Activated CD4-positive, alpha-beta memory T cell treated with anti-CD3 and anti-CD28 coated beads, Interleukin-2, amount 10 ng/mL, durations not matched to agents 7 days and 5 days (primary cell): ENCODE measurements at places on chromosomes 1 and 21. TPM values are rescaled to one million over a fixed set of nuclear protein-coding genes. Genes with fewer than 3 reads are reported as not detected.

DNA sequence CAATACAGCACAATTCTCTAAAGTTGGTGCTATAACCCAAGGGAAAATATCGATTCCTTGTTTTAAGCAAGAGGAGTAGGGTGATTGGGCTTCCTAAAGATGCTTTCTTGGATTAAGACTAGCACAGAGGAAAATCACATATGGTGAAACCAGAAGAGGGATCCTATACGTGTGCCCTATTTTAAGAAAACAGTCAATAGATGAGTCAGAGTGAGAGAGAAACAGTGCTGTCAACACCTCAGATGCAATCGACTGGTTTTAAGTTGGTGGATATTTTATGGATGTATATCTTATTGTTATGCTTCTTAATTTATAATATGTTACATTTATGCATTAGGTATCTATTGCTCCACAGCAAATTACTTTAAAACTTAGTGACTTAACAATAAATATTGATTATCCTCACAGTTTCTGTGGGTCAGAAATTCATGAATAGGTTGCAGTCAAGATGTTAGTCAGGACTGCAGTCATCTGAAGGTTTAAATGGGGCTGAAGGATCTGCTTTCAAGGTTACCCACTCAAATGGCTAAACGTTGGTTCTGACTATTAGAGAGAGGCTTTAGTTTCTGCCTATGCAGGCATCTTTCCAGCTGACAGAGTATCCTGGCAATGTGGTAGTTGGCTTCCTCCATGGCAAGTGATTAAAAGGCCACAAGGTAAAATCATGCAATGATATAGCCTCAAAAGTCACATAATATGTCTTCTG, 61.6 kb upstream of the DEPDC1 start:
- H3K36me3 ChIP-seq = no peaks in the 10 kb centered on the region
- H3K4me3 ChIP-seq = no peak overlapping the region
- H3K4me1 ChIP-seq = no peaks in the 10 kb centered on the region
- DNase-seq = no peak
- no peak overlapping the region for H3K27ac ChIP-seq

GRCh38 chr1:25874635-25875153, 814 bp downstream of the PAQR7 start:
- DNase-seq = no peak
- H3K27ac ChIP-seq = no peak overlapping the region
- H3K4me3 ChIP-seq = peak overlapping the region; percentile 69
- H3K4me1 ChIP-seq = peaks cover 7% of the 10 kb centered on the region

DNA sequence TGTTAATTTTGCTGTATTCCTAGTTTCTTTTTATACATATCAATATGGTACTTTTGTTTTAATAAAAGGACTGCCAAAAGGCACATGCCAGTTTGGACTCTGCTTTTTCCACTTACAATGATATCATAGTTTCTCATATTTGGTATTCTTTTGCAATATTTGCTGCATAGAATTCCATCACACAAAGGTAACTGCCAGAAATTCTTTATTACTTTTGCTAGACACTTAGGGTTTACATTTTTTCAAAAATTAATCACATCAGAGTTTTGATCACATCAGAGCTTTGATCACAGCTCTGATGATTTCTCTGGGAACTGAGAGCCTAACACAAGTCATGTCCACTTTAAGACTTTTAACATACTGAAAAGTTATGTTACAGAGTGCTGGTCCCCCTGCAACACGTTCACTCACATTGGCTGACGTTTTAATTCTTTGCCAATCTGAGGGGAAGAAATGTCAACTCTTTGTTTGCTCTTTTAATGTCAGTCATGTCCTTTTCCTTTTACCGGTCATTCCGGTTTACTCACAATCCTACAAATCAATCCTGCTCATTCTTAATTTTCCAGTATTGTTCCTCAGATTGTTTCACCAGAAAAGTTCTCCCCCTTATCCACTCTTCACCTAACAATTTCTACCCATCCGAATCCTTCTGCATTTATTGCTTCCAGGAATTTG, 1.1 kb upstream of the CD46 start:
- H3K4me3 ChIP-seq = peak overlapping the region; percentile 100
- H3K27me3 ChIP-seq = no peaks in the 10 kb centered on the region
- peaks cover 56% of the 10 kb centered on the region for H3K4me1 ChIP-seq
- H3K36me3 ChIP-seq = peaks cover 4% of the 10 kb centered on the region

DNA sequence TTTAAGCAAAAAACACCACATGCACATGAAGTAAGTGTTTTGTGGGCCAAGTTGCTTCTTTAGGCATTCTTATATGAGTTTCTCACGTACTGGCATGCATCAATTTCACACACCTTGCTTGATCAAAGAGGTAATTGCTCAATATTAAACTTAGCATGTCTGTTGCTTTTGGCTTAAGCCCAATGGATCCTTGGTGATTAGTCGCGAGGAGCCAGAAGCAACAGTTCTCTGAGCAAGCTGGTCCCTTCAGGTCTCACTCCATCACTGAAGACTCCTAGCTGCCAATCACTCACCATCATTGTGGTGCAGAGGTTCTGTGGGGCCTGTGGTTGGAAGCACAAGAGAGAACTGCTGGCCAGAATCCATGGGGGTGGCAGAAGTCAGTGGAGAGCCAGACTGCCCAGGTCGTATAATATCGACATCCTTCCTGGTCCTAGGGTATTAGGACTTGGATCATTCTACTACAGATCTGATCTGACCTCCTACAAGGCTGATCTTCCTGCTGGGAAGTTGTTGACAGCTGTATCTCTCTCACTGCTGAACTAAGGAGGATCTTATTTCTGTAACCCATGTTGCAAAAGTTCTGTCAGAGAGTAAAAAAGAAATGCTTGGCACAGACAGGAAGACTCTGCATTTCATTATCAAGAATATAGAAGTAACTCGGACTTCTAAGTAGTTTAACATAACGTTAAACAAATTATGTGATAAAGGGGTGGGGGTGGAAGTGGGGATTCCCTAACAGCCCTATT, 140.5 kb downstream of the NTPCR start:
- no peak overlapping the region for H3K4me3 ChIP-seq
- H3K4me1 ChIP-seq = peaks cover 3% of the 10 kb centered on the region
- DNase-seq = no peak
- no peaks in the 10 kb centered on the region for H3K27me3 ChIP-seq
- H3K36me3 ChIP-seq = peaks cover 24% of the 10 kb centered on the region
- H3K27ac ChIP-seq = no peak overlapping the region

DNA sequence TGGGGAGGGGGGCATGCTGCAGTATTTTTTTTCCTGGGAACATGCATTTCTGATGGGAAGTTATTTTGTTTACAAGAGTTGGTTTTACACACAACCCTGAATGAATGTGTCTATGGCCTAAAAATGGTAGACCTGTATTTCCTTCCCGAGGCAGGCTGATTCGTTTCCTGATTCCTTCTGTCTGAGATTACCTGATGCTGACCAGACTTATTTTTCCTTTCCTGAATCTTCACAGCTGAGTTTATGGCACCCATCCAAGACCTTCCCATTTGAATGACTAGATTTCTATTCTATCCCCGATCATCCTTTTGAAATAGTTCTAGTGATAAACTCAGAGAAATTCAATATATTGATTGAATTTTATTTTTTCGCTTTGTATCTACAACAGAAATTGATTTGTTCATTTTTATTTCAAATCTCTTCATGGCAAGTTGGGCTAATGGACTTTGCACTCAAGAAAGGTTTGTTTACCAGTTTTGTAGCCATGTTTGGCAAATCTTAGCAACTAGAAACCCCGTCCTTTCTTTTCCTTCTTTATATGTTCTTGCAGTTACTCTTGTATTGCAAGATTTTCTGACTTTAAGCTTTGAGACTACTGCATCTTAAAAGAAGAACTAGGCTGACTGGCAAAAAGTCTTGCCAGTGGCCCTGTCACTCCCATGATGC, 15.9 kb upstream of the PLEKHM2 start:
- H3K4me1 ChIP-seq = peaks cover 1% of the 10 kb centered on the region
- no peak overlapping the region for H3K27ac ChIP-seq
- H3K36me3 ChIP-seq = peaks cover 14% of the 10 kb centered on the region
- no peaks in the 10 kb centered on the region for H3K27me3 ChIP-seq
- no peak for DNase-seq

GRCh38 chr1:15026117-15026489, 127.4 kb upstream of the TMEM51 start:
- no peaks in the 10 kb centered on the region for H3K4me1 ChIP-seq
- DNase-seq = no peak
- H3K27me3 ChIP-seq = no peaks in the 10 kb centered on the region
- H3K36me3 ChIP-seq = no peaks in the 10 kb centered on the region

DNA sequence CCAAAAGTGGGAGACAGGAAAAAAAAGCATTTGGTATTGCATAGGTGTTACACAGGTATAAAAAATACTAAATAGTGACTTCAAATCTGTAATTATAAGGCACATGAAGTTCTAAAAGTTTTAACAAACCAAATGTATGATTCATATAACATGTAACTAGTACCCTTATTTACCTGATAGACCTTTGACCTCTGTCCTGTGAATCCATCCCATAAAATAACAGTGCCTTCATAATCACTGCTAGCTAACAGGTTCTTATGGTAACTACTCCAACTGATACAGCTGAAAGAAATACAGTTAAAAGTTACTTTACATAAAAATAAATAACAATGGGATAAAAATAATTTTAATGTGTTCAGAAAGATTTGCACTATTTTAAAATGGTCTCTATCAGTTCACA, 163.5 kb downstream of the COP1 start:
- DNase-seq = no peak
- peaks cover 26% of the 10 kb centered on the region for H3K36me3 ChIP-seq
- H3K27ac ChIP-seq = no peak overlapping the region
- peaks cover 2% of the 10 kb centered on the region for H3K4me1 ChIP-seq
- H3K27me3 ChIP-seq = no peaks in the 10 kb centered on the region

GRCh38 chr1:81920245-81920740, 119.6 kb downstream of the ADGRL2 start:
- no peaks in the 10 kb centered on the region for H3K27me3 ChIP-seq
- no peak for DNase-seq
- no peak overlapping the region for H3K4me3 ChIP-seq

GRCh38 chr1:89923517-89923916, 71.4 kb upstream of the ZNF326 start:
- no peaks in the 10 kb centered on the region for H3K27me3 ChIP-seq
- H3K27ac ChIP-seq = no peak overlapping the region
- no peak overlapping the region for H3K4me3 ChIP-seq
- DNase-seq = no peak
- H3K36me3 ChIP-seq = peaks cover 15% of the 10 kb centered on the region

- H3K27ac ChIP-seq = no peak overlapping the region
- no peaks in the 10 kb centered on the region for H3K27me3 ChIP-seq
- no peaks in the 10 kb centered on the region for H3K36me3 ChIP-seq
- no peak overlapping the region for H3K4me3 ChIP-seq
Measured at GRCh38 chr1:171084091-171084490, 6.6 kb upstream of the FMO3 start.

DNA sequence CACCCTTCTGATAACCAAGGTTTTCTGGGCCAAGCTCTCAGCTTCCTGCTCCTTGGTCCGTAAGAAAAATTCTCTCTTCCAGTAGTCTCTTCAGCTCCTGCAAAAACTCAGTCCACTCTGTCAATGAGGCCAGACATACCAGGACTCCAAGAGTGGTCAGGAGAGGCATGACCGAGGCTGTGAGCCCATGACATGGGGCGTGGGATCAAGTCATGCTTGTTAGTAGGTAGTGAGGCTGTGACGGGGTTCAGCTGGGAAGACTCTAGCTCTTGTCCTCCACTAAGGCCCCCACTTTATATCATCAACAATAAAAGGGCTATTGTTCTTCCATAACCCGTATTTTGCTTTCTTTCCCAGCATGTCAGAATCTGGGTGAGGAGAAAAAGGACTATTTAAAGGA, 10.1 kb upstream of the HCRTR1 start:
- H3K27me3 ChIP-seq = peaks cover 10% of the 10 kb centered on the region
- DNase-seq = no peak
- H3K36me3 ChIP-seq = no peaks in the 10 kb centered on the region
- H3K4me3 ChIP-seq = no peak overlapping the region

DNA sequence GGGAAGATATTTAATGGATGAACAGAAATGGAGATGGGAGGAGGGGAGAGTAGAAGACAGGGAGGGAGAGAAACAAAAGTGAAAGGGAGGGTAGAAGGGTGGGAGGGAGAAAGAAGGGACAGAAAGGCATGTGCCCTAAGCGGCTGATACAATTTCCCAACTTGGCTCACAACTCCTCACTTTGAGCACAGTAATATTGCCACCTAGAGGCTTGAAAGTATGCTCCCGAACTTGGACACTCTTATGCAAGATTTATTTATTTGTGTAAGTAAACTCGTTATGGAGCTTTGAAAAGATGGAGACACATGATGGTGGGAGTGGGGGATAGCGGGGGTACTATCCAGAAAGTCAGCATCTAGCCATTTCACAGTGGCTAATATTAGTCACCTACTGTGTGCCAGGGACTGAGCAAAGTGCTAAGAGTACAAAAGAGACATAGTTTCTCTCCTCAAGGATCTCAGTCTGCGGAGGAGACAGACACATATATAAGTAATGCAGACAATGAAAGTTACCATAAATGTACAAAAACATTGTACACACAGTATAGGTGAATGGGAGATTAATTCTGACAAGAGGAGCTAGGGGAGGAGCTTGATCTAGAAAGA, 189.7 kb downstream of the SEC16B start:
- no peaks in the 10 kb centered on the region for H3K27me3 ChIP-seq
- DNase-seq = no peak
- H3K4me3 ChIP-seq = no peak overlapping the region
- H3K4me1 ChIP-seq = no peaks in the 10 kb centered on the region

GRCh38 chr1:175088525-175088951, 20.9 kb downstream of the TNN start:
- H3K4me1 ChIP-seq = no peaks in the 10 kb centered on the region
- no peak overlapping the region for H3K27ac ChIP-seq
- DNase-seq = no peak
- H3K4me3 ChIP-seq = no peak overlapping the region

DNA sequence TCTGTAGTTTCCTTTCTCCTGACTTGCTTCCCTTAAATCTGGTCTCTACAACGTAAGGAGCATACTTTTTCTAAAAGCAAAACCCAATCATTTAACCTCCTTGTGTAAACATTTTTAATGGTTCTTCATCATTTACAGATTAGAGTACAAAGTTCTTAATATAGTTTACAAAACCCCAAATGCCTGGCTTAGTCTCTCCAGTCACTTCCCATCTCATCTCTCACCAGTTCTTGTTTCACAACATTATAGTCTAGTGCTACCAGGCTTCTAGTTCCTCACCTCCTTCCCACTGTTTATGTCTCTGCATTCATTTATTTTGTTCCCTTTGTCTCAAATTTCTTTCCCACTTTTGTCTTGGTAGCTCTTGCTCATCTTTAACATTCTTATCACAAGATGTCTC, 168.4 kb downstream of the FASLG start:
- H3K4me3 ChIP-seq = no peak overlapping the region
- no peak for DNase-seq
- peaks cover 29% of the 10 kb centered on the region for H3K27me3 ChIP-seq
- H3K27ac ChIP-seq = no peak overlapping the region

The CTSS gene
- 127 TPM for total RNA-seq

The KCNJ9 gene
- total RNA-seq = not detected

The RAP1GAP gene
- total RNA-seq = 0.15 TPM

The CCNL2 gene
- total RNA-seq = 104 TPM

The CHI3L1 gene
- not detected for total RNA-seq

The BTG3 gene
- total RNA-seq = 59.7 TPM

The CFAP141 gene
- not detected for total RNA-seq

The EIF3I gene
- 161 TPM for total RNA-seq

The HLX gene
- 0.33 TPM for total RNA-seq

The XCL1 gene
- not detected for total RNA-seq

The VWA1 gene
- 0.45 TPM for total RNA-seq
